ENCODE measurements at places on chromosomes 16 and 17. TPM values are rescaled to one million over a fixed set of nuclear protein-coding genes. Genes with fewer than 3 reads are reported as not detected.
A peak's percentile ranks its signal among the peaks of the same experiment; 100 is the strongest.

TBC1D3D gene
- total RNA-seq = not detected

RASD1 gene
- 0.89 TPM for total RNA-seq

RNF222 gene
- total RNA-seq = not detected

KCNG4 gene
- total RNA-seq = not detected

TEKT5 gene
- not detected for total RNA-seq

NUPR1 gene
- total RNA-seq = 54.8 TPM

JPT2 gene
- total RNA-seq = 55.9 TPM

SHCBP1 gene
- total RNA-seq = 17.1 TPM

TAT gene
- not detected for total RNA-seq

DNA sequence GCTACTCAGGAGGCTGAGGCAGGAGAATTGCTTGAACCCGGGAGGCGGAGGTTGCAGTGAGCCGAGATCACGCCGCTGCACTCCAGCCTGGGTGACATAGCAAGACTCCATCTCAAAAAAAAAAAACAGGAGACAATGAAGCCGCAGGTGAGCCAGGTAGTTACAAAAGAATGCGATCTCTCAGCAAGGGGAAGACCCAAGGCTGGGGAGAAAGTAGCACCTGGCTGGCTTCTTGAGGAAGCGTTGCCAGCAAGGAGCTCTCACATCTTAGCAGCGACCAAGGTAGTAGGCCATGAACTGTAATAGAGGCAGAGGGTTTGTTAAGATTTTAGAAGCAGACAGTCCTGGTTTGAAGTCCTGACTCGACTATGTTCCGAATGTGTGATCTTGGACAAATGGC is 175.0 kb downstream of the AIPL1 start:
- H3K36me3 ChIP-seq = no peaks in the 10 kb centered on the region
- no peaks in the 10 kb centered on the region for H3K27me3 ChIP-seq
- H3K4me1 ChIP-seq = no peaks in the 10 kb centered on the region
- no peak overlapping the region for H3K4me3 ChIP-seq
- no peak for DNase-seq

GRCh38 chr17:3222505-3222904 is 15.0 kb downstream of the OR1A1 start:
- H3K4me3 ChIP-seq = no peak overlapping the region
- no peaks in the 10 kb centered on the region for H3K36me3 ChIP-seq
- H3K27ac ChIP-seq = no peak overlapping the region
- DNase-seq = no peak
- H3K27me3 ChIP-seq = no peaks in the 10 kb centered on the region

GRCh38 chr17:39614545-39615157 is 6.9 kb upstream of the NEUROD2 start:
- H3K4me1 ChIP-seq = no peaks in the 10 kb centered on the region
- H3K4me3 ChIP-seq = no peak overlapping the region
- no peak for DNase-seq
- H3K36me3 ChIP-seq = no peaks in the 10 kb centered on the region
- peaks cover under 1% of the 10 kb centered on the region for H3K27me3 ChIP-seq
- H3K27ac ChIP-seq = no peak overlapping the region

GRCh38 chr17:14359163-14360020 is 58.5 kb downstream of the HS3ST3B1 start:
- H3K27ac ChIP-seq = no peak overlapping the region
- no peak overlapping the region for H3K4me3 ChIP-seq
- no peaks in the 10 kb centered on the region for H3K27me3 ChIP-seq
- no peaks in the 10 kb centered on the region for H3K4me1 ChIP-seq
- DNase-seq = peak; percentile 10
- H3K36me3 ChIP-seq = no peaks in the 10 kb centered on the region

GRCh38 chr16:29645694-29646187 is 17.3 kb upstream of the SPN start:
- no peaks in the 10 kb centered on the region for H3K36me3 ChIP-seq
- DNase-seq = no peak
- no peaks in the 10 kb centered on the region for H3K4me1 ChIP-seq
- no peaks in the 10 kb centered on the region for H3K27me3 ChIP-seq
- no peak overlapping the region for H3K27ac ChIP-seq

DNA sequence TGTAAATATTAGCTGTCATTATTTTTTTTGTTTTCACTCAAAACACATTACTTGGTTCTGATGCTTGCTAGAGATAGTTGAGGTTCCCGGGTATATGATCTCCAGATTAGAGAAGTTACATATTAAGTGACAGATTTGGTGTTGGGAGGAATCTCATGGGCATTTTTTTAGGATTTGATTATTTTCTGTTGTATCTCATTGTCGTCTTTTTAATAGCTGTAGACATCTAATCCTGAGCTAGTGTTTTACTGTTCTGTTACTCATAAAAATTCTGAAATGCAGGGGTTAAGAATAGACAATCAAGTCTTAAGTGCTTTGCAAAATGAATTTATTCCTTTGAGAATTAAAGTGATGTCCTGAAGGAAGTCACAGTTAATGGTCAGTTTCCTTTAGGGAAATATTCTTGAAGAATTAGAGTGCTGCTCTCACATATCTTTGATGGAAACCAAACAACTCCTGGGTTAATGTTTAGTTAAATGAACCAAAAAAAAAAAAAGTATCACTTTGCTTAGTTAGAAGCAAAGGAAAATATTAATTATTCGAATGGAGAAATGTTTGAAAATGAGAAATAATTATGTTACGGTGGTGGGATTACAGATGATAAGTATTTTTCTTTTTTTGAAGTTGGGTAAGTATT is 251.7 kb upstream of the CACNG5 start:
- H3K4me1 ChIP-seq = no peaks in the 10 kb centered on the region
- no peaks in the 10 kb centered on the region for H3K27me3 ChIP-seq
- no peaks in the 10 kb centered on the region for H3K36me3 ChIP-seq
- DNase-seq = no peak

GRCh38 chr16:58306327-58306726 is 11.5 kb upstream of the PRSS54 start:
- H3K36me3 ChIP-seq = no peaks in the 10 kb centered on the region
- H3K4me3 ChIP-seq = no peak overlapping the region
- H3K4me1 ChIP-seq = no peaks in the 10 kb centered on the region
- no peak overlapping the region for H3K27ac ChIP-seq
- peak; percentile 38 for DNase-seq

DNA sequence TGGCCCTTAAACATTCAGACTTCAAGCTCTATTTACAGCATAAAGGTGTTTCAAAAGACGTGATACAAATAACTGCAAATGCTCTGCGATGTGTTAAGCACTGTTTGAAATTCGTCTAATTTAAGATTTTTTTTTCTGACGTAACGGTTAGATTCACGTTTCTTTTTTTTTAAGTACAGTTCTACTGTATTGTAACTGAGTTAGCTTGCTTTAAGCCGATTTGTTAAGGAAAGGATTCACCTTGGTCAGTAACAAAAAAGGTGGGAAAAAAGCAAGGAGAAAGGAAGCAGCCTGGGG is 681 bp upstream of the MAPT start:
- H3K27ac ChIP-seq = no peak overlapping the region
- no peaks in the 10 kb centered on the region for H3K36me3 ChIP-seq
- peak overlapping the region; percentile 75 for H3K4me3 ChIP-seq
- no peak for DNase-seq

- H3K4me3 ChIP-seq = no peak overlapping the region
- no peak for DNase-seq
- H3K27ac ChIP-seq = no peak overlapping the region
- peaks cover 9% of the 10 kb centered on the region for H3K36me3 ChIP-seq
These were observed 267.3 kb downstream of the XYLT1 start for GRCh38 chr16:17203424-17203823.

- no peak for DNase-seq
- peaks cover 3% of the 10 kb centered on the region for H3K4me1 ChIP-seq
- H3K27me3 ChIP-seq = no peaks in the 10 kb centered on the region
- peaks cover 90% of the 10 kb centered on the region for H3K36me3 ChIP-seq
- no peak overlapping the region for H3K27ac ChIP-seq
These were observed 7.8 kb downstream of the LRRC59 start for GRCh38 chr17:50389534-50389933.

- no peaks in the 10 kb centered on the region for H3K27me3 ChIP-seq
- no peaks in the 10 kb centered on the region for H3K36me3 ChIP-seq
- DNase-seq = no peak
- no peak overlapping the region for H3K4me3 ChIP-seq
- H3K27ac ChIP-seq = no peak overlapping the region
These were observed 24.8 kb downstream of the ADCY9 start for GRCh38 chr16:4091240-4092012.

GRCh38 chr17:37447641-37448040 is 41.0 kb downstream of the TADA2A start:
- peaks cover 18% of the 10 kb centered on the region for H3K36me3 ChIP-seq
- no peaks in the 10 kb centered on the region for H3K27me3 ChIP-seq
- no peak overlapping the region for H3K4me3 ChIP-seq
- DNase-seq = peak; percentile 83
- peaks cover 21% of the 10 kb centered on the region for H3K4me1 ChIP-seq

DNA sequence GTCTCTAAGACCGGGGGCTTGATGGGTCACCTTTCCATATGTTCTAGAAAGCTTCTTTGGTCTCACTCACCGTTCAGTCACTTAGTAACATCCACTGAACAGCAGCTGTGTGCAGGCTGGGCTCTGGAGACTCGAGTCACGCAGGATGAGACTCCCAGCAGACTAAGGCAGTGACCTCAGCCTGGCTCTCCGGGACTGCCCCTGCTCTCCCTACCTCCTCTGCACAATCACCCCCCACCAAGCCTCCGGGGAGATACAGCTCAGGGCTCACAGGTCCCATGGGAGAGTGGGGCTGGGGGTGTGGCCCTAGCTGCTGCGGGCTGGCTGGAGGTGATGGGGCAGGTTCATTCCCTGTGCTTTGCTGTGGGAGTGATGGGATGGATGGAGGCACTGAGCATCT is 14.1 kb downstream of the FLYWCH2 start:
- DNase-seq = peak; percentile 51
- H3K27ac ChIP-seq = no peak overlapping the region
- peaks cover 5% of the 10 kb centered on the region for H3K4me1 ChIP-seq

DNA sequence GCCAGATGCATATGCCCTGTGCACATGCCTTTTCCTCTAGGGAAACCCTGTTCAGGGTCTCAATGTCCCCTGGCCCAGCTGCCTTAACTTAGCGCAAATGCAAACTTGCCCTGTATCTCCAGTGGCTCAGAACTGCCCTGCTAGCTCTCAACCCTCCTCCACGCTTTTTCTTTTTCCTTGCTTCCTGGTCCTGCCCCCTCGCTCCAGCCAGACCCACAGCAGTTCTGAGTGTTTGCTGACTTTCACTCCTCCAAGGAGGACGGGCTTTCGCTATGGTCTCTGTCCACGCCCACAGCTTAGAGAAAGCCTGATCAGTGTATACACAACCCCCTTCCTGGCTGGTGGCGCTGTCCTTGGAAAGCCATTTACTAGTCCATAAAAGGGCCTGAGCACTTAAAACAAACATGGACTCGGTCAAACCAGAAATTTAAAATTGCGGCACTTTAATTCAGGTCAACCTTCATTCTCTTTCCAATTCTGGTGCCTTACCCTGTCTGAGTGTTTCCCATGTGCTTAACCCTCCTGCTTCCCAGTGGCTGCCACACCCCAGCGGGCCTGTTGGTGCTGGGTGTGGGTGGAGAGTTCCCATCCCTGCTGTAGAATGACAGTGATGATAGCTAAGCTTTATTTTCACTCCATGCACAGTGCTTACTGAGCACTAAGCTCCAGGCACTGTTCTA is 15.6 kb upstream of the TMEM98 start:
- DNase-seq = peak; percentile 93
- H3K4me1 ChIP-seq = peaks cover 17% of the 10 kb centered on the region
- H3K27ac ChIP-seq = peak overlapping the region; percentile 53
- no peaks in the 10 kb centered on the region for H3K27me3 ChIP-seq
- H3K36me3 ChIP-seq = no peaks in the 10 kb centered on the region

DNA sequence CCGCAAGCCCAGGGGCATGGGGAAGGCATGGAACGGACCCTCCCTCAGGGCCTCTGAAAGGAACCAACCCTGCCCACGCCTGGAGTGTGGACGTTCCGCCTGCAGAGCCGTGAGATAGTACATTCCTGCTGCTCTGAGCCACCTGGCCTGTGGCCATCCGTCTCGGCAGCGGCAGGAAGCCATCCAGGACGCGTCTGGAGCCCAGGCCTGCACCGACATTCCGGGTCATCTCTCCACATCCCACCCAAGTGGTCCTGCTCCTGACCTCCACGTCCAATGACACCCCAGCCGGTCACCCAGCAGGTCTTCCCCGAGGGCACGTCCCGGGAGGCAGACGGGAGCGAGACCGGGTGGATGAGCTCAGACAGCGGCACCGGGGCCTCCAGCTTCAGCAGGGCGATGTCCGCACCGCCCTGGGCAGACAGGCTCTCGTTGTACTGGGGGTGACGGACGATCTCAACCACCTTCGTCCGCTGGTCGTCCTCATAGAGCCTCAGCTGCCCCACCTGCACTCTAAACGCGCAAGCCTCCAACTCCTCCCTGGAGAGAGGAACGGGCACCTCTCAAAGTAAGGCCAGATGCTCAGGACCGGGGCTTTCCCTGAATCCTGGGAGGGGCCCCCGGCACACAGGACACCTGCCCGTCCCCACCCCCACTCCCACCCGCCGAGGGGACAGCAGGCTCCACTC is 21.3 kb upstream of the UBE2I start:
- H3K36me3 ChIP-seq = no peaks in the 10 kb centered on the region
- no peak overlapping the region for H3K27ac ChIP-seq
- no peaks in the 10 kb centered on the region for H3K4me1 ChIP-seq
- peak; percentile 64 for DNase-seq
- no peak overlapping the region for H3K4me3 ChIP-seq
- H3K27me3 ChIP-seq = peaks cover 37% of the 10 kb centered on the region

GRCh38 chr17:66791347-66791746 is 43.6 kb upstream of the CACNG5 start:
- no peaks in the 10 kb centered on the region for H3K27me3 ChIP-seq
- H3K4me1 ChIP-seq = no peaks in the 10 kb centered on the region
- peaks cover 28% of the 10 kb centered on the region for H3K36me3 ChIP-seq
- no peak for DNase-seq
- no peak overlapping the region for H3K4me3 ChIP-seq

DNA sequence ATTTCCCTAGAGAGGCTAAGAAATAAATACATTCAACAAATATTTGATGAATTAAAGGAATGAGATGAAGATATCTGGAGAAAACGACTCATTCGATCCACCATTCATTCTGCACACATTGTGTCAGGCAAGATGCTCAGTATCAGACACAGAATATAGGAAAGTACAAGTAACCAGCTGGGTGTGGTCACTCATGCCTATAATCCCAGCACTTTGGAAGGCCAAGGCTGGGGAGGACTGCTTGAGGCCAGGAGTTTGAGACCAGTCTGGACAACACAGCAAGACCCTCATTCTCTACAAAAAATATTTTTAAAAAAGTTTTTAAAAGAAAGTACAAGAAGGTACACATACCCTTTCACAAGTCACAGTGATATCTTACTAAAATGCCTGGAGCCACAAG is 42.3 kb downstream of the CRLF3 start:
- no peak overlapping the region for H3K27ac ChIP-seq
- H3K27me3 ChIP-seq = no peaks in the 10 kb centered on the region
- H3K4me3 ChIP-seq = no peak overlapping the region

DNA sequence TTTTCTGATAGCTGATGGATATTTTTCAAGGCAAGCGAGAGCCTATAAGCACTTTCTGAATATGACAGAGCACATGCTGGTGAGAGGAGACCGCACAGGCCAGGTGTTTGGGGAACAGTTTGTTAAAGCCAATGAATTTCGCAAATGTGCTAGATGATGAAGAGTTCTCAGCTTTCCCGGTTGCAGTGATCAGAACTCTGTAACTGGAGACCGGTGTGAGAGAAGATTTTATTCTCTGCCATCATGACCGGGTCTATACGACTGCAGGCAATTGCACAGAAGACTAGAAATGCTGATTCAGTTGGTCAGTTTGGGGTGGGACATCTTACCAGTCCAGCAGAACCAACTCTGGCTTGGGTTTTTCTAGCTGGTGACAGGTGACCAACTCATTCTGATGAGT is 25.4 kb downstream of the SMTNL2 start:
- no peak overlapping the region for H3K27ac ChIP-seq
- DNase-seq = no peak
- no peaks in the 10 kb centered on the region for H3K4me1 ChIP-seq
